ENCODE measurements at places on chromosomes 4 and X.

DNA sequence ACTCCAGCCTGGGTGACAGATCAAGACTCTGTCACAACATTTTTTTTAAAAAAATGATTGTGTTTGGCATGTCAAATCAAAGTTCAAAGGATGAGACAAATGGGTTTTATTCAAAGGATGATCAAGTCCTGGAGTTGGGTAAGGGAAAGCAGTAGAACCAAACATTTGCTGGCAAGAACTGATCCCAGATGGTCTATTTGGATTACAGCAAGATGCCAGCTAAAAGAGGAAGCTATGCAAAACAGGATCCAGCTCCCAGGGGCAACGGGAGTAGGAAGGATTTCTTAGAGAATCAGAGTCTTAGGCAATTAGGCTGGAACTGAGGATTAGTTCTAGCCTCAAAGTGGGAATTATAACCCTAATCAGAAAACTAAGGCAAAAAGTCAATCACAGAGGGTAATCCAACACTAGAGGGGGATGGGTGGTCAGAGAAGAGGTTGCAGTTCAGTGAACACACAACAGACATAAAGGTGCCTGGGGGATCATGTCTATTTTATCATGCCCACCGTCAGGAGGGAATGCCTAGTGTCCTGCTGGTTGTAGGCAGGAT is 133.0 kb upstream of the PLS3 start:
- no peak for DNase-seq

- DNase-seq = no peak
Observed at GRCh38 chr4:117063961-117064696, 21.2 kb downstream of the TRAM1L1 start.

GRCh38 chrX:69291116-69291515 is 125.9 kb upstream of the PJA1 start:
- no peak for DNase-seq

DNA sequence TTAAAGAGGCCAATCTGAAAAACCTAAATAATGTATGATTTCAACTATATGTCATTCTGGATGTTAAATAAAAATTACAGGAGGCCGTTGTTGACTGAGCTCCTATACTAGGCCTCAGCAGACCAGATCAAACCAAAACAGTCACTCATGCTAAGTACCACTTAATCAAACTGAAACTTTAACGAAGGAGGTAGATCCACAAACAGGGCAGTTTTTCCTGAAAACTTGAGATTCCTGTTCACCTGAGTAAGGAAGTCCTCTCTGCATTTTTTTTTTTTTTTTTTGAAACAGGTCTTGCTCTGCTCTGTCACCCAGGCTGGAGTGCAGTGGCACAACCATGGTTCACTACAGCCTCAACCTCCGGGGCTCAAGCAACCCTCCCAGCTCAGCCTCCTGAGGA is 27.7 kb downstream of the MANBA start:
- no peak for DNase-seq

DNA sequence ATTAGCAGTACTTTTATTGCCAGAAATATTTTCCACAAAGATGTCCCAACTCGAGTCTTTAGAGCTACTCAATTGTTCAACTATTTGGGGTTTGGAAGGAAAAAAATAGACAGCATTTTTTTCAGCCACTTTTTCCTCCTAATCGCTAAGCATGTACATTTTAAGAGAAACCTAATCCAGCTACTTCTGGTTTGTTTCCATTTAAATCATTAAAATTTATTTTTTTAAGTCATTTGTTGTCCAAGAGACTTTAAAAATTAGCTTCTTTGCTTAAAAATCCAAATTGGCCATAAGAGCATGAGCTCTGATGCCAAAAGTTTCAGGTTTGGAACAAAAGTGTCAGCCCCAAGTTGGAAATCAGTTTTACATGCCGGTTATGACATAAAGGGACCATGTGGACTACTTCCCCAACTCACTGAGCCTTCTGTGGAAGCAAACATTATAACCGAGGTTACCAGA is 186.3 kb upstream of the INTU start:
- no peak for DNase-seq

DNA sequence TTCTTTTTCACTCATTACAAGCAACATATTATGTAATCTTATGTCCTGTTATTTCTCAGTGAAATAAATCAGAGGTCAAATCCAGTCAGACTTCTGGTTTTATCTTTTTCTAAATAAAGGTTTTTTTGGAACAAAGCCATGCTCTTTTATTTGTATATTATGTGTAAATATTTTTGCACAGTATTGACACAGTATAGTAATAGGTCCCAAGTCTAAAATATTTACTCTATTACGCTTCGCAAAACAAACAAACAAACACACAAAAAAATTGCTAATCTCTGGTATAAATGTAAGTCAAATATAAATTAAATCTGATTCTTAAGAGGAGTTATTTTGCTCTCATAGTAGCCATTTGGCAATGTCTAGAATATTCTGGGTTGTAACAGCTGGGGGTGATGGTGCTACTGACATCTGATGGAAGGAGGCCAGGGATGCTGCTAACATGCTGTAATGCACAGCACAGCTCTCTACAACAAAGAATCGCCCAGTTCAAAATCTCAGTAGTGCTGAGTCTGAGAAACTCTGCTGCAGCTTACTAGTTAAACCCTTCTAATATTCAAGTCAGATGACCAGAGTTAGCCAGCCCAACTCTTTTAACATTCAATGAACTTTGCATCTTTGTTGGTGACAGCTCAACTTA is 602.1 kb downstream of the RAB28 start:
- DNase-seq = no peak

DNA sequence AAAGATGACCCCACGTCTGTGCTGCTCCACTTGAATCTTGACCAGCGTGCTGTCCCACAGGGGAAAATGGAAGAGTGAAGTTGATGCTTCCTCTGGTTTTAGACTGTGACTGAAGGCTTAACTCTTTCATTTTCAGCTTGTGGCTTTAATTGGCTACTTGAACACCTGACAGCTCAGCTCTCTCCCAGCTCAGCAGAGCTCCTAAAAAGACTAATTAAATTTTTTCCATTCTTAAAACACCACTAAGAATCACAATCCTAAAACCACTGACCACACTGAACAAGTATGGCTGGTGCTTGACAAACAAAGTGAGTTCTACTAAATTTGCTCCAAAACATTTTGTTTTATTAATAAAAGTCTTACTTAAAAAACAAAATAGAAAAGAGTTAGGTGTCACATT is 71.7 kb downstream of the SRPX start:
- no peak for DNase-seq

GRCh38 chr4:57070461-57070860 is 39.7 kb downstream of the IGFBP7 start:
- no peak for DNase-seq

All from hematopoietic multipotent progenitor cell treated with erythropoietin and hydrocortisone succinate and interleukin-3 and kit ligand, for 17 days (in vitro differentiated cells).